Lower leg skin (tissue), 4 donors: ENCODE measurements at places on chromosomes 11 and 22.

GRCh38 chr11:47905358-47906059 lies 57.4 kb upstream of the NUP160 start:
- DNase-seq = no peak

DNA sequence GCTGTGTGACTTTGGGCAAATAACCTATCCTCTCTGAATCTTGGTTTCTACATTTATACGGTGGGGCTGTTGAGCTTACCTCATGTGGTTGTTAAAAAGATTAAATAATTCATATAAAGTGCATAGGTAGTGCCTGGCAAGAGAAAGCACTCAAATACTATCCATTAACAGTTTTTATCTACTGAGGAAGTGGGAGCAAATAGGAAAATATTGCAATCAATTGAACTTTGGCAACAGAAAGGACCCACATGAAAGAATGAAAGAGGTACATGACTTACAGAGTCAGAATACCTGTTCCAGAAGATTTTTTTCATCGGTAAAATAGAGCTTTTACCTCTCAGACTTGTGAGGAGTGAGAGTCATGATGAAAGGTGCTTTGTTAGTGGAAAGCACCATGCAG lies 6.3 kb upstream of the PPP2R1B start:
- no peak for DNase-seq

DNA sequence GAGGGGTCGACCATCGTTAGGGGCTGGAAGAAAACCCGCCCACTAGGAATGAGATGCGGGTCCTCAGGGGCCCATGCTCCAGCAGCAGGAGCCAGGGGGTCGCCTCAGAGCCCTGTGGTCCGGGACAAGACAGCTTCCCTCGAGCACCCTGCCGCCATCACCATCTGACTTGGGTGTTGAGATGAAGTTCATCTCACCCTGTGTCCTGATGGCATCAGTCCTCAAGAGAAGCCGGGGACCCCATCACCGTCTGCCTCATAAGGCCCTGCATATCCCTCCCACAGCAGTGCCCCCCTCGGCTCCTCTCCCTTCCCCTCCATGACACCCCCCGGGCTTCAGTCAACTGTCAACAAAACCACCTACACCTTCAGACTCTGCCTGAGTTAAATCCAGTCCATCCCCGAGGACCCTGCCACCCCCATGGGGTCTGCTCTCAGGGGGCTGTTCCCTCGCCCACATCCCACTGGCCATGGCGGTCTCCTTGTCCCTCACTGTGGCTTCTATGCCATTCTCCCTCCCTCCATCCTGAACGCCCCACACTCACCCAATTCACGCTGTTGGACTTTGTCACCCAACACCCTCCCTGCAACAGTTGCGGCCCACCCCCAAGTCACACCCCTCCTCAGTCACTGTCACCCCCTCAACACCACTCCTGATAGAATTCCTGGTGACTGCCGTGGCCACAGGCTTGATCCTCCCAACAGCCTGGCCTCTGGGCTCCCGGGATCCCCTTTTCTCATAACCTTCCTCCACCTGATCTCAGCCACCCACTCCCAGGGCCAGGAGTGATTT lies 87.7 kb upstream of the RTL6 start:
- DNase-seq = no peak

DNA sequence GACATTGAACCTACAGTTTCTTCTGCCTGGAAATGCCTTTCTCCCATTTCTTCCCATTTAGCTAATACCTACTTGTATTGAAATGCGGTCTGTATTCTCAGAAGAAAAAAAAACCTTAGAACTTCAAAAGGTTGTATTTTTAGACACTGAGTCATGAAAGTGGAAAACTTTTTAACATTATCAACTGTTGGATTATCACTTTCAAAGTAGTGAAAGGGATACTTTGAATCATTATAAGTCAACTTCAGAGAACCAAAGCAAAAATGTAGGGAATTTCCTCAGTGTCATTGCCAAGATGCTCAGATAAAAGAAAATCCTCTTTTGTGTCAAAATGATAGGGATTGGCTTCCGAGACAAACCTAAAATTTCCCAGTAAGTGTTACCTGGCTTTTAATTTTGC lies 6.6 kb downstream of the HOATZ start:
- DNase-seq = no peak

- DNase-seq = no peak
These were observed 17.1 kb upstream of the IFITM3 start for GRCh38 chr11:337711-338110.
